ENCODE measurements at places on chromosomes 1 and 21.

GRCh38 chr1:17274186-17275170 lies 25.6 kb downstream of the PADI3 start:
- peaks cover 8% of the 10 kb centered on the region for H3K4me1 ChIP-seq
- peak; percentile 75 for DNase-seq
- peaks cover 7% of the 10 kb centered on the region for H3K27me3 ChIP-seq
- no peak overlapping the region for H3K27ac ChIP-seq
- no peak overlapping the region for H3K4me3 ChIP-seq

DNA sequence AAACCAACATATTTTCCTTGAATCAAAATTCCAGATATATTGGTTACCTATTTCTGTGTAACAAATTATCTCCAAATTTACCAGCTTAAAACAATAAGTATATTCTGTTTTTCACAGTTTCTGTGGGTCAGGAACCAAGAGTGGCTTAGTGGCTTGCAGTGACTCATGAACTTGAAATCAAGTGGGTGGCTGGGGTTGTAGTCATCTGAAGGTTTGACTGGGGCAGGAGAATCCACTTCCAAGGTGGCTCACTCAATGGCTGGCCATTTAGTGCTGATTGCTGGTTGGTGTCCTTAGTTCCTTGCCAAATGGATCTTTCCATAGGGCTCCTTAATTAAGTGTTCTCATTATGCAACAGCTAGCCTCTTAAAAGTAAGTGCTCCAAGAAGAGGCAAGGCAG lies 43.8 kb downstream of the ALG14 start:
- no peak for DNase-seq
- no peak overlapping the region for H3K27ac ChIP-seq
- peaks cover 7% of the 10 kb centered on the region for H3K4me1 ChIP-seq
- no peaks in the 10 kb centered on the region for H3K27me3 ChIP-seq

DNA sequence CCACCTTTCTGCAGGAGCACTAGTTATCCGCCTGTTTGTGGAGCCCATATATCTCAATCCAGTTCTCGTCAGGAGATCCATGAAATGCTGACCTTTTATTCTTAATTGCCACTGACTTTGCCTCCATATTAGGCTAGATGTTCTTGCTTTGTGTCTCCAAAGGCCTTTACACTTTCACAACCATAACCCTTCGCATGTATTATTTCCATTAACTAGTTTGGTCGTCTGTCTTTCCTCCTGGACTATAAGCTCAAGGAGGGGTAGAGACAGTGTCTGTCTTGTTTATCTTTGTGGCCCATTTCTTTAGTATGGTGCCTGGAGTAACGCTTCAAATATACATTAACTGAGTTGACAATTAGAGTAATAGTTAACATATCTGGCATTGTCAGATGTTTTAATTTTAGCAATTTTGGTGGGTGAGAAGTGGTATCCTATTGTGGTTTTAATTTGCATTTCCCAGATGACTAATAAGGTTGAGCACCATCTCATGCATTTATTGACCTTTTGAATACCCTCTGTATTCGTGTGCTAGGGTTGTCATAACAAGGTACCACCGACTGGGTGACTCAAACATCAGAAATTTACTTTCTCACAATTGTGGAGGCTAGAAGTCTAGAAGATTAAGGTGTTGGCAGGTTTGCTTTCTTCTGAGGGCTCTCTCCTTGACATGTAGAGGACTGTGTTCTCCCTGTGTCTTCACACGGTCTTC lies 21.7 kb upstream of the IL12RB2 start:
- H3K4me1 ChIP-seq: no peaks in the 10 kb centered on the region
- H3K4me3 ChIP-seq: no peak overlapping the region
- no peaks in the 10 kb centered on the region for H3K27me3 ChIP-seq
- DNase-seq: no peak

- no peaks in the 10 kb centered on the region for H3K4me1 ChIP-seq
- H3K27ac ChIP-seq: no peak overlapping the region
- DNase-seq: no peak
- no peak overlapping the region for H3K4me3 ChIP-seq
- H3K36me3 ChIP-seq: no peaks in the 10 kb centered on the region
These were observed 291.9 kb upstream of the AJAP1 start for GRCh38 chr1:4362314-4363044.

DNA sequence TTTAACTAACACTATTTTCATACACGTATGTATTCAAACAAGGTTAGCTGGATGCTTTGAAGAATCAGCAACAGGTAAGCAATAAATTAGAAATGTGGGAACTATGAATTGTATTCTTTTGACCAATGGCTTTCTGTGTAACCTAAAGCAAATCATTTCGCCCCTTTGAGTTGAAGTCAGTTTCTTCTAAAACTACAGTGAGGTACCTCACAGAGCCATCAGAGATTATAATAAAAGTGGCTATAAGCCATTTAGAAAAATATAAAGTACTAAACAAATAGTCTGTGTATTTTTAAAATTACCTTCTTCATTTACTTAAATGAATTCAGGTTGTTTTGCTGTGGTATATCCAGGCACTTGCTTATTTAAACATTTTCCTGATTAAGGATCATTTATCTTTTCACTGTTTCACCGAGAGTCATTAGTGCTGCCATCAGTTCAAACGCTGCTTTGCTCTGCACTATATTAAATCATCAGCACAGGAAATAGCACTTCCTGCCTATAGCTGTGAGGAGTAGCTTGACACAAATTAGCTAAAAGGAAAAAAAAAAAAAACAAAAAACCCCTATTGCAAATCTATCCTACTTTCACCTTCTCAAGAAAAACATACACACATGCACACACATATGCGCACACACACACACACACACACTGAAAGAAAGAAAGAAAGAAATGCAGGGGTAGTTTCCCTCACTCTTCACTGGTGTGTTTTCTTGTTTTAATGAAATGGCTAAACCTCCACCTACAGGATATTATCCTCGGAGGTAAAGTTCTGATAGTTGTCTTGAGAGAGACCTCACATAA lies 39.8 kb upstream of the C1orf105 start:
- no peaks in the 10 kb centered on the region for H3K36me3 ChIP-seq
- H3K4me3 ChIP-seq: no peak overlapping the region
- peak overlapping the region; percentile 94 for H3K27ac ChIP-seq
- no peaks in the 10 kb centered on the region for H3K27me3 ChIP-seq
- H3K4me1 ChIP-seq: peaks cover 42% of the 10 kb centered on the region

- H3K4me1 ChIP-seq: no peaks in the 10 kb centered on the region
- no peak for DNase-seq
- H3K27me3 ChIP-seq: peaks cover 15% of the 10 kb centered on the region
- no peak overlapping the region for H3K27ac ChIP-seq
- no peak overlapping the region for H3K4me3 ChIP-seq
These were observed 63.4 kb upstream of the STUM start for GRCh38 chr1:226485192-226485591.

DNA sequence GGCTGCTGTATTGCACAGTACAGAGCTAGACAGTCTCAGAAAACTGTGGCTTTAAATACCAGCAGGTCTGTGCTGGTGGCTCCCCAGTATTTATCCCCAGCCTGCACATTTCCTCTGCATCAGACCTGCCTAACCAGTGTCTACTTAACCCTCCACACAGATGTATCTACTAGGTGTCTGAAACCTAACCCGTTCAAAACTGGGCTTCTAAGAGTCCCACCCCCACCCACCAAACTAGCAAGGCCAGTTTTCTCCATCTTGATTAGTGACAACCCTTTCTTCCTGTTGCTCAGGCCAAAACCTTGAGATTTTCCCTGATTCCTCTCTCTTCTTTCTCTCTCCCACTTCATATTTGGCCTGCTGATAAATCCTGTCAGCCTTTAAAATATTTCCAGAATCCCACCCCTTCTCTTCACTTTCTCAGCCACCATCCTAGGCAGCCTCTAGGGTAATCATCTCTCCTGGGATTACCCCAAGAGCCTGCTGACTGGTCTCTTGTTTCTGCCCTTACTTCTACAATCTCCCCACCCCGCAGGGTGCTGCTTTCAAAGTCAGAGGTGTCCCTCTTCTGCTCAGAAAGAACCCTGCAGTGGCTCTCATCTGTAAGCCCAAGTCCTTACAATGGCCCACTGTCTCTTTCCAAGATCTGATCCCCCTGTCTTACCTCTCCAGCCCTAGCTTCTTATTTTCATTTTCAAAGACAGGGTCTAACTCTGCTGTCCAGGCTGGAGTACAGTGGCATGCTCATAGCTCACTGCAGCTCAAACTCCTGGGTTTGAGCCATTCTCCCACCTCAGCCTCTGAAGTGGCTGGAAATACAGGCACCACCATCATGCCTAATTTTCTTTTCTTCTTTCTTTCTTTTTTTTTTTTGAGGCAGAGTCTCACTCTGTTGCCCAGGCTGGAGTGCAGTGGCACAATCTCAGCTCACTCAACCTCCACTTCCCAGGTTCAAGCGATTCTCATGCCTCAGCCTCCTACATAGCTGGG lies 45.2 kb downstream of the H3-3A start:
- peaks cover 4% of the 10 kb centered on the region for H3K27me3 ChIP-seq
- no peaks in the 10 kb centered on the region for H3K36me3 ChIP-seq
- H3K27ac ChIP-seq: peak overlapping the region; percentile 15
- H3K4me3 ChIP-seq: peak overlapping the region; percentile 49
- DNase-seq: no peak

- peaks cover 17% of the 10 kb centered on the region for H3K4me1 ChIP-seq
- no peaks in the 10 kb centered on the region for H3K27me3 ChIP-seq
- no peak overlapping the region for H3K27ac ChIP-seq
- H3K4me3 ChIP-seq: no peak overlapping the region
- no peaks in the 10 kb centered on the region for H3K36me3 ChIP-seq
These were observed 75.3 kb upstream of the WDR26 start for GRCh38 chr1:224509907-224510306.

DNA sequence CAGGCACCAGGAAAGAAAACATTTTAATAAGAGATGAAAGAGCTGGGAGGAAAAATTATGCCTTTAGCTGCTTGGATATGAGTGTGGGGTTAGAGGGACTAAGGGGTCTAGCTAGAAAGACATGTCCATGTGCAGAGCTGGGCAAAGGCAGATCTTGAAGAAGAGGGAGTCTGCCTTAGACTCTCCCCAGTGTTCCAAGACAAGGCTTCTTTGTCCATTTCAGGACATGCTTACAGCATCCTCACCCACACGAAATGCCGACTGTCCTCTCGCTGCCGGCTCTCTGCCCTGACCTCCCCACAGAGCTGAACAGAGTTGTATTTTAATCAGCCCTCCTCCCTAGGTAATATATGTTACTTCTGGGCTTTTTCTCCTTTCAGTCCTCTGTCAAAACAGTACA lies 100.7 kb upstream of the ATP1B1 start:
- H3K36me3 ChIP-seq: no peaks in the 10 kb centered on the region
- H3K27me3 ChIP-seq: no peaks in the 10 kb centered on the region
- peaks cover 10% of the 10 kb centered on the region for H3K4me1 ChIP-seq

GRCh38 chr1:28280977-28281381 lies 21.7 kb downstream of the SESN2 start:
- no peaks in the 10 kb centered on the region for H3K36me3 ChIP-seq
- H3K27ac ChIP-seq: no peak overlapping the region
- no peaks in the 10 kb centered on the region for H3K27me3 ChIP-seq
- H3K4me1 ChIP-seq: no peaks in the 10 kb centered on the region
- DNase-seq: no peak

DNA sequence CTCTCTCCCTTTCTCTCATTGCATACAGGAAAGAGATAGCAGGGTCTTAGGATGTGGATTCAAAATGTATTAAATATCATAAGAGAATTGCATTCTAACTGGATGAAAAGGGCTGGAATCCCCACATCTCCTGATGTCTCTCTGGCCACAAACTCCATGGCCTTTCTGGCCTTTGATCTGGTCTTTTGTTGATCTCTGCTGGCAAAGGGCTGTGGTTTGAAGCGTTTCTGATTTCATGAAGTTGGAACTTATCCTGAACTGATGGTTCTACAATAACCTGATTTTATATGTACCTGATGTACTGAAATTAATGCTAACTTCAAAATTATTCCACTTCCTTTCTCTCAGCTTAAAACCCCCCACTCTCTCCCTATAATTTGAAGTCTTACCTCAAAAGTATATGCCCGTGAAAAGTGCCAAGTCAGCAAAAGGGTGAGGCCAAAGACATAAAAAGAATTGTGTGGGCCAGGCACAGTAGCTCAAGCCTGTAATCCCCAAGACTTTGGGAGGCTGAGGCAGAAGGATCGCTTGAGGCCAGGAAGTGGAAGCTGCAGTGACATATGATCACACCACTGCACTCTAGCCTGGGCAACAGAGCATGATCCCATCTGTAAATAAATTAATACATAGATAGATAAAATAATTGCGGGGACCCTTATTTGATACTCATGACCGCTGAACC lies 6.4 kb upstream of the KIF14 start:
- no peak for DNase-seq
- H3K27me3 ChIP-seq: no peaks in the 10 kb centered on the region
- peaks cover 11% of the 10 kb centered on the region for H3K4me1 ChIP-seq
- H3K27ac ChIP-seq: no peak overlapping the region
- H3K36me3 ChIP-seq: no peaks in the 10 kb centered on the region

- H3K27me3 ChIP-seq: peaks cover 62% of the 10 kb centered on the region
- H3K4me3 ChIP-seq: no peak overlapping the region
- DNase-seq: no peak
These were observed 8.3 kb downstream of the IL24 start for GRCh38 chr1:206905295-206906164.

- H3K27me3 ChIP-seq: no peaks in the 10 kb centered on the region
- H3K4me1 ChIP-seq: no peaks in the 10 kb centered on the region
- DNase-seq: no peak
These were observed 1563.2 kb downstream of the KCNT2 start for GRCh38 chr1:195045072-195045471.

All from neural crest cell (in vitro differentiated cells).